ENCODE measurements at places on chromosomes 3 and 15.

DNA sequence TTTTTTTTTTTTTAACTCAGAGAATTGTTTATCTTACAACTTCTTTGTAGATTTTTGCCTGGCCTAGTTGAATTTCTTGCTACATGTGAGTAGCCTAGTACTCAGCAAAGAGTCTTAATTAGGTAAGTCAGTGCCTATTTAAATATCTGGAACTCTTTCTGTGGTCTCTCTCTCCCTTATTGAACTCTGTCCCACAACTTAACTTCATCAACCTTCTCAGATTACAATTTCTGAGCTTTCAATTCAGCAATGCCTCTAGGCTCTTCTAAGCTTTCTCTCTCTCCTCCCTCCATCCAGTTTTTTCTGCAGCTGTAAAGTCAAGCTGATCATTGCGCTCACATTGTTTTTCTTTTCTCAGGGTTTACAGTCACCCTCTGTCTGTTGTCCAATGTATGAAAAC lies 517.6 kb upstream of the ROBO1 start:
- DNase-seq: no peak

GRCh38 chr3:149448331-149448831 lies 26.1 kb upstream of the TM4SF4 start:
- no peak for DNase-seq

DNA sequence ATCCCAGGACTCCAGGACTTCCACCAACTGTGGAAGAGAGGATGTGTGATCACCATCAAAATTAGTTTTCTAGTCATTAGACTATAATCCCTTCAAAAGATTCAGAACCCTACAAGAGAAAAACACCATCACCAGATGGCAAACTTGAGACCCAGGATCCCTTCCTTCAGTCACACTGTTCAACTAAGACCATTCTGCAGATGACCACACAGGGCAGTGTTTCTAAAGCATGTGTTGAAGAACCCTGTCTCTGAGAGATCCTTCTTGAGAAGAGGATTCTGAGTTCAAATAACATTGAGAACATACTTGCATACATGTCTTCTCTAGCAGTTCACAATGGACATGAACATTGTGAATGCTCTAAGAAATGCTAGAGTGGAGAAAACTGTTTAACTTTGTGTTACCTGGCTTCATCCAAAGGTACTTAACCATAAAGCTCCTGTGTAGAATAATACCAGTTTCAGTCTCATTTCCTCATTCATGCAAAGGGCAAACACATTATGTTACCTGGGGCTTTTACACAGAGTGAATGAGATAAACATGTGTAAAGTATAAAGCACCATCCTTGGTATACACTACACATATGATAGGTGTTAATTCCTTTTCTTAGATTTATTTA lies 2.4 kb upstream of the ADGRG7 start:
- no peak for DNase-seq

DNA sequence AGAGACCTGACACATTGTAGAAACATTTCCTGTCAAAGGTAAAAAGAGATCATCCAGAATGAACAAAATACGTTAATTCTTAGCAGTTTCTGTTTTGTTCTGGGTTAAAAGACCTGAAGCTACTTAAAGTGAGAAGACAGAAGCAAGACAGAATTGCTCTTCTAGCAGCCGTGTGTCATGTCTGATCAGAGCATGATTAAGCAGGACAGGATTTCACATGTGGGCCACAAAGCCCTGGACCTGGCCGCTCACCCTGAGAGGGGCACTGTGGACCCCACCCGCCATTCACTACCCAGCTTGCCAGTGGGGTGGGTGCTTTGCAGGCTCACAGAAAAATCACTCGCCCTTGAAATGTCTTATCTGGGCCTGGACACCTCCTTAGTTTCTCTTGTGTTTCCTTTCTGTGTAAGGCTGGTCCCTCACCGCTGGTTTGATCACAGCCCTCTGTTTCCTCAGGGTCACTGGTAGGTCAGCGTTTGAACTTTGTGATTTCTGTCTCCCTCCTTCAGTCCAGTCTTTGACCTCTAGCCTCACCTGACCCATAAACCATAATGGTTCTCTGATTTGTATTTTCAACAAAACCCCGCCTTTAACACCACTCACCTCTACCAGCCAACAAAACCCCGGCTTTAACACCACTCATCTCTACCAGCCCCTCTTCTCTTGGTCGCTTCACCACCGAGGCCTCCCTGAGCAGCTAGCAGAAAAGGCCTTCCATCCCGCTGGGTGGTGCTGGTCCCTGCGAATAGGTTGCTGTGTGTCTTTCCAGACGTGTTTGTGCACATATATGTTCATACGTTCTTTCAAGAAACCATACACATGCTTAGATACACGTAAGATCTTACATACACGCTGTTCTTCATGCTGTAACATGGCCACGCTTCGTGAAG lies 185.0 kb downstream of the OR4M2 start:
- DNase-seq: peak; percentile 40

DNA sequence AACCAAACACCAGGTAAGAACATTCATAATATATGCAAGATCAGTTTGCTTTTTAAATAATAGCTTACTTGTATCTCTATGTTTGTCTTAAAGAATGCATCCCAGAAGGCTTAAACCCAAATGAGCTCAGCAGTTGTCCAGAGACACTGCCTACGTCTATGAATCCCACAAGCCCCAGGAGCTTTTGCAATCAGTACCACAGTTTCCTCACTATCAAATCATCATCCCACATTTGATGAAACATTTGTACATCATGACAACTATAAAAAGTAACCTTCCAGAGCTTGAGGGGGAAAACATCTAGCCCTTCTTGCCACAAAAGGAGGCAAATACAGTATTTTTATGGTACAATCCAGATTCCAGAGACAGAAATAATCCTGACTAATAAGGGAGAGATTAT lies 63.7 kb downstream of the ATP8B4 start:
- DNase-seq: no peak

DNA sequence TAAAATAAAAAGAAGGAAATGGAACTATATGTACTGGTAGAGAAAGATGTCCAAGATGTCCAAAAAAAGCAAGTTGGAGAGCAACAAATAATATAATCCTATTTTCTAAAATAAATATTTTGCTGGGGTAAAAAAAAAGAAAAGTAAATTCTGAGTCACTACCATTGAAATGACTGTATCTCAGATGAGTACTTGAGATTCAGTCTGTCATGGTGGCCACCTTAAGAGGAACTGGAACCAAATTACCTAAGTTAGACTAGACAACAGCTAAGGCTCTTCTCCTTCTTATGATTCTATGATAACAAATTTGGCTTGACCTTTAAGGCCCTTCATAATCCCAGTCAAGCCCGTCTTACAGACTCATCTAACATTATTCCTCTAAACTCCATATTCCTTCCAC lies 270.6 kb upstream of the HES1 start:
- DNase-seq: no peak

- no peak for DNase-seq
Measured at GRCh38 chr15:40327457-40327856, 4.0 kb downstream of the INAFM2 start.

- DNase-seq: no peak
Measured at GRCh38 chr3:131387796-131388489, 6.4 kb downstream of the NUDT16 start.

DNA sequence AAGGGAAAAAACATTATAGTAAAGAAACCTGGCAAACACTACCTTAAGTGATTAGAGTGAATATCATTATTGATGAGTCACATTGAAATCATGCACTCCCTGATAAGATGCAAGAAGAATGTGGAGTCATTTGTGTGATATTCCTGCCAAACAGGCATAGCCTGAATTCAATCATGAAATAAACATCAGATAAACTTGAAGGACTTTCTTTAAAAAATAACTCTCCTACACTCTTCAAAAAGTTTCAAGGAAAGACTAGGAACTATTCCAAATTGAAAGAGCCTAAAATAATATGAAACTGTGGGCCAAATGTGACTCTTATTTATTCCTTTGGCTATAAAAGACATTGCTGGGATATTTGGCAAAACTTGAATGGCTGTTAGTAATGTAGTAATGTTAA lies 625.7 kb upstream of the LMCD1 start:
- DNase-seq: no peak

DNA sequence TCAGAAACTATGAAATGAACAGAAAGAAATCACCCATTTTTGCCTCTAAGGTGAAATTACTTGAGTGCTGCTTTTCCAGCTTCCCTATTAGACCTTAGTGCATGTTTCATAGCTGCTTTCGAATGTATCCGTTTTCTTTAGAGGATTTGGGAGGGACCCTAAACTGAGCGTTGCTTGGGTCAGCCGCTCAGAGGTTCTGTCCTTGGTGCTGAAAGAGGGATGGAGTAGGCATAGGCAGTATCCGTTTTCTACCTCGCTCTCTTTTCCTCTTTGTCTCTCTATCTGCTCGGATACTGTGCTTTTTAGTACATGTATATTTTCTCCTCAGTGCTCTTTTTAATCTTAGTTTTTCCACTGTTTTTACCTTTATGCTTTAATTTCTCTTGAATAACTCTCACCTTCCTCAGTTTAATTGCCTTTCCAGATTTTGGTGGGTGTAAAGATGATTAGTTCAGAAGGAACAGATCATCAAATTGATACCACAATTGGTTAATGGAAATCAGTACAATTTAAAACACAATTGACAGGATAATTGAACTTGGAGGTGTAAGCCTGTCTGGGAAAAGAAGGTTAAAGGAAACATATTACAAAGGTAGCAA lies at the start of gene DRD3:
DRD3 (minus strand) TSS at position 283 of the 599 bp plus-strand sequence. CDS start 7,060 bp downstream, outside the sequence.
- DNase-seq: no peak

GRCh38 chr3:161107311-161107710 lies 2.2 kb upstream of the B3GALNT1 start:
- DNase-seq: no peak

DNA sequence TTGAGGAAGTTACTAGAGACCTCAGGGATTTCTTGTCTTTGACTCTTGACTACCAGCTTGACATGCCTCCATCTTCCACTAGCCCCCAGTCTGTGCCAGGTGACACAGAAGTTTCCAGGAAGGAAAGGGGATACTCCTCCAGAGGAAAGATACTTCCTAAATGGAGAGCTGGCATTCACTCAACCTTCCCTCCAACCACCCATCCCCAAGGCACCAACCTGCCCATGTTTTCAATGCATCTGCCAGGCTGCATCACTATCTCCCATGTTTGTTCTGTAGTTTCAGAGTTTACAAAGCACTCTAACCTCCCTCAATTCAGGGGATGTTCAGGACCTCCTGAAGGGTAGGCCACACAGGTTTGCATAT lies 198.4 kb upstream of the LPP start:
- no peak for DNase-seq

Measured in stimulated activated CD4-positive, alpha-beta T cell treated with anti-CD3 and anti-CD28 coated beads, Interleukin-4, amount 100 ng/mL, for 4 hours (primary cell).